ENCODE measurements at places on chromosomes 12 and 14.

DNA sequence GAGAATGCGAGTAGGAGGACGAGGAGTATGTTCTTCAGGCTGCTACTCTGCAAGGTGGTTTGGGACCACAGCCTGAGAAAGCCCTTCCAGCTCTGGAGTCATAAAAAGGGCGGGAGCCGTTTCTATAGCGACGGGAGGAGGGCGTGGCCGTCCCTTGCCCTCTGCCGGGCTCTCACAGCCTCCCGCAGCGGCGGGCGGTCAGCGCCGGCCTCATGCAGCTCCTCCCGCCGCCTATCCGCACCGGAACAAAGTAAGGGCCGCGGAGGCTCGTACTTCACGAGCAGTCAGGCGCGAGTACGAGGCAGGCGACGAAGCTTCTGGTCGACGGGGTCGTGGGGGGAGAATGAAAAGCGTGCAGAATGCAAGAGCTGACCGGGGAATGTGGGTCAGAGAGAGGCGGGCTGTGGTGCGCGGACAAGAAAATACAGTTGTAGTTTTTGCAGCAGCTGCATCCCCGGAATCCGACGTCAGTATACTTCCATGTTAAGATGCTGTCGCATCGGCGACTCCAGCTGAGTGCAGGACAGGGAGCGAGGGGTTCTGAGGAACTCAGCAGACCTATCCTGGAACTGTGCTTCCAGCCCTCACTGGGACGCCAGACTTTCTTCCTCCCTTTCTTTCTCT, at the start of gene DYRK4:
Gene DYRK4, plus strand, starts transcription at position 175 of the 624 bp plus-strand sequence. Its CDS starts 38 bp downstream, at position 213.
- no peak for DNase-seq

DNA sequence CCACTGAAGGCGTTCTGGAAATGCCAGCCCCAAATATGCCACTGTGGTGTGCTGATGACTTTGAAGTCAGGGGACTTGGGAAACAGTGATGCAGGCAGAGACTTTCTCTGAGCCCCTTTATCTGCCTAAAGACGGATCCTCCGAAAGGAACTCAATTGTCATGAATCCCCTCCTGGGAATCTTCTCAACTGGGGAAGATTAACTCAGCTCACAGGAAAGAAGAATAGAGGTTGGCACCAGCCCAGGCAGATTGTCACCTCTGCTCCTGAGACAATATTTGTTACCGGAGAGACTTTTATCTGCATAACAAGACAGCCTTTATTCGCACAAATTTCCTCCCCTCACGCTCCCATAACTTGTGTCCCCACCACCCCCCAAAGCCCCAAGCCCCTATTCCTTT, 414.4 kb downstream of the FUT8 start:
- no peak for DNase-seq

- no peak for DNase-seq
Measured at GRCh38 chr14:20438664-20439063, 2.7 kb upstream of the KLHL33 start.

DNA sequence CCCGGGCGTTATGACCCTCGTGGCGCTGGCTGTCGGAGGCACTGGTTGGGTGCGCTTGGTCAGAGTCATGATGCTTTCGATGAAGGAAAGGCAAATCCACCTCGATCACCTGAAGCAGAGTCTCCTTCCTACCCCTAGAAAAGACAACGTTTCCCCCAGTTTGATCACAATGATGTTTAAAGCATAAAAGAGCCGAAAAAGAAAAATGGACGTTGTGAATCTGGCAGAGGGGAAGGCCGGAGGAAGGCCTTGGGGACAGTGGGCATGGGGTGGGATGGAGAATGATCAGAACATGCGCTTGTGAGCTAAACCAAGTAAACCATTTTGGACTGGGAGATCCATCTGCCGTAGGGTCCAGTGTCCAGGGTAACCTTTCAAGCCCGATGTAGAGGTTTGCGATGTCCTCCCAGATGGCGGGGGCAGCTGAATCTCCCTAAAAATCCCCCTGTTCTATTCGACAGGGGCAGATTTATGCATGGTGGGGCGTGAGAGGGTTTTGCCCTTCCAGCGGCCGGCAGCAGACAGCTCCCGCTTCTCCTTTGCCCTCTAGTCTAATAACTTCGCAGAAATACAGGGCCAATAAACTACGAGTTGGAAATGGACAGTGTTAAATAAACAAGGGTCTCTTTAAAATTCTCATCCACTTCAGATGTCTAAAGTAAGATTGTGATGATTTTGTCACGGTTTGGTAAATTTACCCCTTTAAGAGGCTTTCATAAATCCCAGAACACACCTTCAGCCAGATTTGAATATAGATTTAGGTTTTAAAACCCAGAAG, 2.3 kb upstream of the OTX2 start:
- DNase-seq = no peak

DNA sequence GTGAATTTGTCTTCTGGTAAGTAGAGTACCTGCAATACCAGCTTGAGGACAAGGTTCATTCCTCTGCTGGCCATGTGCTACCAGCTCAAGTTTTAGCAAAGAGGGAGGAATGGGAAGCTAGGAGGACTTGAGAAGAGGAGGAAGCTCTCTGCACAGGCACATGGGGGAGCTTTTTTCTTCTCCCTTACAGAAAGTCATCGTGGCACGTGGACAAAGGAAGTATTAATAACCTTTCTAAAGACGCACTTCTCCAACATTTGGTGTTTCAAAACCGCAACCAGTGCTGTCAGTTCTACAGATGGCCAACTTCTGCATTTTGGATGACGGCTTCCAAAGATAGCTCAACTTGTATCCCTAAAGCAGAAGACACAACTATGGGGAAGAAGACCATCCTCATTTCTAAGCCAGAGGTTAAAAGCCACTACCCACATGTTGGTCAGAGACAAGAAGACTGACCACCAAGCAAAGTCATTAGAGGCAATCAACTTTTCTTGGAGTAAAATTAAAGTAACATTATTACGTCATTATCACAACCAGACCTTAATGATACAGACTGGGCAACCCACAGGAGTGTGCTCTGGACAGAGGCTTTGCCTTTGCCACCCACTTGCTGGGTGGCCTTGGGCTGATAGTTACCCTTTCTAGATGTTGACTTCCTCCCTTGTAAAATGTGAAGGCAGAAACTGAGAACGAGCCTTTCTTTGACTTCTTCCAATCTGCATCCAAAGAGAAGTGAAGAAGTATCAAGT, 12.3 kb upstream of the TMED10 start:
- no peak for DNase-seq

- DNase-seq = no peak
Measured at GRCh38 chr14:55353686-55354467, 57.8 kb downstream of the ATG14 start.
